ENCODE measurements at places on chromosomes 11 and 22.

- DNase-seq, result peak; percentile 10
These were observed 10.7 kb downstream of the KRTAP5-5 start for GRCh38 chr11:1640076-1640946.

DNA sequence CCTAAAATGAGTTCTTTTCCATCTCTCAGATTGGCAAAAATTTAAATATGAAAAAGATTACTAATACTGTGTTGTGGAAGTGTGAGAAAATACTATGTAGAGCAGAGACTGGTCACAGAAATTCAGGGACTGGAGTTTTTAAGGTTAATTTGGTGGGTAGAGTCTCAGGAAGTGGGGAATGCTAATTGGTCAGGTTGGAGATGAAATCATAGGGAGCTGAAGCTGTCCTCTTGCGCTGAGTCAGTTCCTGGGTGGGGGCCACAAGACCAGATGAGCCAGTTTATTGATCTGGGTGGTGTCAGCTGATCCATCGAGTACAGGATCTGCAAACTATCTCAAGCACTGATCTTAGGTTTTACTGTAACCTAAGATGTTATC lies 29.4 kb upstream of the TMEM86A start:
- DNase-seq, result no peak

DNA sequence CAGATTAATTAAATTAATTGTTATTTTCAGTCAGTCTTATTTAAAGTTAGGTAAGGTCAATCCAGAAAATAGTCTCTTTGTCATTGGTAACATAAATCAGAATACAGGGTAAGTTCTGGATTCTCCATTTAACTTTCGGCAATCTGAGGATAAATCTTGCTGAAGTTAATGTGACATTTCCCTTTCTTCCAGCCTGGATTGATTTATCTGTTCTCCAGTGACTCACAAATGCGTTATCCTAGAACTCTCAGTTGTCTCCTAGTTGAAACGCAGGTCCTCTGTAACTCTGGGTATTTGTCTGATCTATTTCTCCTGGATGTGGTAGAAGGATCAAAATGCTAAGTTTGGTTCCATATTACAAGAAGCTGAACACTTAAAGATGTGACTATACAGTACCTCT lies 21.0 kb downstream of the OR51E1 start:
- no peak for DNase-seq

- DNase-seq, result no peak
These were observed 19.3 kb upstream of the RASL10A start for GRCh38 chr22:29334696-29335344.

GRCh38 chr11:39768214-39768613 lies 1691.2 kb downstream of the LRRC4C start:
- no peak for DNase-seq

DNA sequence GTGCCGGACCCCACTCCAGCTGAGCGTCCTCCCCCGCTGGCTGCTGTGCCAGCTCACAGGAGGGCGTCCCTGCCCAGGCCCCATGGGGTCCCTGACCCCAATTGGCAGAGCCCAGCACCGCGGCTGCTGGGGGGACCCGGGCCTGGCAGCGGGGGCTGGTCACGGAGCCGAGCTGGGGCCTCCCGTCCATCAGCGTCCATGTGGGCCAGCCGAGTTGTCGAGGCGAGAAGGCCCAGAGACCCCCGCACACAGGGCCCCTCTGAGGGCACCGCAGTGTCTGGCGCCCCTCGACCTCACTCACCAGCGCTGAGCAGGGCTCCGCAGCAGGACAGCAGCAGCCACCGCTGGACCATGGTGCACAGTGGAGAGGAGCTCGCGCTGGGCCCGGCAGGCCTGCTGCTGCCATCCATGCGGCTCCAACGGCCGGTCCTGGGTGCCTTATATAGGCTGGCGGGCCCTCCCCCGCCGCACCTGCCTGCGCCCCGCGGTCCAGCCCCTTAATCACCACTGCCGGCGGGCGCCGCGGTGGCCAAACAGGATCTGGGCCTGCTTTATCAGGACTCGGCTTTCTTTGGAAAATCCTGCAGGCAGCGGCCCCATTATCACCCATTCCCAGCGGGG lies at the start of gene MUC6:
Gene MUC6 (minus strand): TSS at position 416 of the 621 bp plus-strand sequence. CDS start 63 bp downstream, at position 353.
- DNase-seq, result no peak

- no peak for DNase-seq
These were observed 901.0 kb downstream of the BRD1 start for GRCh38 chr22:48926643-48927042.

- no peak for DNase-seq
These were observed 94.7 kb downstream of the CACNA1I start for GRCh38 chr22:39665229-39665628.

- no peak for DNase-seq
These were observed at the start of gene AMPD3 for GRCh38 chr11:10454878-10455631. Gene AMPD3 (plus strand): TSS chr11:10455264. CDS start chr11:10461520, 6,256 bp downstream.

DNA sequence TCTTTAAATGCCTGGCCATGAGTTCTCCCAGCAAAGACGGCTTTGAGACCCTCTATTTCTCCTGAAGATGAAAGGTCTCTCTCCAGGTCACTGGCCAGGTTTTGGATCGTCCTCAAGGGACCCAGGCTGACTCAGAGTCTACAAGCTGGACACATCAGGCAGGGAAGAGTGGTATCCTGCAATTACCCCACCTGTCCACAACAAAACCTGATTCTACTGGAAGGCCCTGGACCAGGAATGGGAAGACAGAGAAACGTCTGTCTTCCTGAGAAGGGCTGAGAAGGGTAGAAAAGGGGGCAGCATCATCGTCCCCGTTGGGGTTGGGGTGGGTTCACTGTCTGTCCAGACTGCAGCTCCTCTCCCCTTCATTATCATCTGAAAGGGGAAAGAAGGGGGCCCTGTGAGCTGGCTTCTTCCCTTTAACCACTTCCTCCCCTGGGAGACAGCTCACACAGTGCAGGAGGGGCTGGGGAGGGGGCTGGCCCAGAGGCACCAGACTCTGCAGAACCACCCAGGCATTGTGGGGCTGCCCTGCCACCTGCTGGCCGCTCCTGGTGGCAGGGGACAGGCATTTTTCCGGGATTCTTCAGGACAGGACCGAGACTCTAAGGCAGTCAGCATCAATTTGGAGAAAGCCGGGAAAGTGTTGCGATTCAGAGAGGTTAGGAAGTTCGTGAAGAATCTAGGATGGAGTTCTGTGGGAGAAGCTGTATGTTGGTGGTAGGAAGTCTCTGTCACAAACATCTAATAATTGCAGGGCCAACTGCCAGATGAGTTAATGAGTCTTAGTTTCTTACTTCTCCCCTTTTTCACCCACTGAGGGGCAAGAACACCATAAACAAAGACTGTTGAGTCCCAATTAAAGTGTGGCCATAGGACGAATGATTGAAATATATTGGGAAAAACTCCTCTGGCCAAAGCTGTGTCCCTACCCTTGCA lies 57.6 kb downstream of the SYN3 start:
- peak; percentile 31 for DNase-seq

DNA sequence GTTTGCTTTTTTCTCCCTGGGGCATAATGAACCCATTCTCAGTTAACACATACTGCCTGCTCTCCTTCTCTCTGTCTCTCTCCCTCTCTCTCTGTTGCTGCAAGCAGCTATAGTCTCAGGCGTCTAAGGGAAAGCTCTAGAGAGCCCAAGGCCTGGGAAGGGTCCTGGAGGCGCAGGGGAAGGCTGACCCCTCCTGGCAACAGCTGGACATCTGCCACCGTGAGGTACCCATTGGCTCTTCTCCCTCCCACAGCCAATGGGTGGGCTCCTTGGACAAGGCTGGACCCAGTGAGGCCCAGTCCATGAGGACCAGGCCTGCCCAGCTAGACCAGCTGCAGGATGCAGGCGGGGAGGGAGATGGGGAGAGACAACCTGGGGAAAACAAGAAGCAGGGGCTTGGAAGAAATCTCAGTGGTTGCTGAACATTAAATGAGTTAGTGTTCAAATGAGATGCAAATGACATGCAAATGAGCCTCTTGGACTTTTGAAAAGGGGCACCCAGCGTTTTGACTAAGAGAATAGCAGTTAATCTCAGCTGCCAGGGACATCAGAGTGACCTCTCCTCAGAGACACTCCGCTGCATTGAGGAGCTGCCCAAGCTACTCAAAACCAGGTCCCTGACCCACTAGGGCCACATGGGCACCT lies 349.7 kb downstream of the BUD13 start:
- no peak for DNase-seq

DNA sequence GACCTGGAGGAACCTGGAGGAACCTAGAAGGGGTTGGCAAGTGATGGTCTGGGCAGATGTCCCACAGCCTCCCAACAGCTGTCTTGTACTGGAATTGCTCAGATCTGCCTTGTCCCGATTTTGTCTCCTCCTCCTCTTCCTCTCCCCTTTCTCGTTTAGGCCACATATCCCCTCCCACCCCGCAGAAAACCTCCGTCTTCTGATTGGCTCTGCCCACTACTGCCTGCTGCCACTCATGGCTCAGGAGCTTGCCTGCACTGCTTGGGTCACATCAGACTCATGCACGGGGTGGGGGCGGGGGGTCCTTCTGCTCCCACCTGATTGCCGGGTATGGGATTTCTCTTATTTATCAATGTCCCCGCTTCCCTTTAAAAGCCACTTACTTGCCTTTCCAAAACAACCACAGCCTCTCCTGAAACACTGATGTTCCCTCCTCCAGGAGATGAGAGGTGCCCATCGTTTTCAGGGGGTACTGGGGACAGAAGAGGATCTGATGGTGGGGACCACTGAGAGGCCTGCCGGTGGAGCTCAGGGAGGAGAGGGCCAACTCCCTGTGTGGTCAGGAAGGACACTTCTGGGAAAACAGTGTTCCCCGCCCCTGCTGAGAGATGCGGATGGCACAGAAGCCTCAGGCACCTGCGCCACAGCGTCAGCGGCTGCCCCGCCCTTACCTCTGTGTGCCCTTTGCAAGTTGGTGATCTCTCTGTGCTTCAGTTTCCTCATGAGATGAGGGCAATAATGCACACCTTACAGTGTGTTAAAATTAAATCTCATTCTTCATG lies 14.7 kb downstream of the TOM1 start:
- DNase-seq, result no peak

GRCh38 chr22:39959640-39960447 lies at the start of gene TMA7B:
Gene TMA7B (plus strand): TSS chr22:39960397. CDS start chr22:39964375, 3,978 bp downstream.
- DNase-seq, result no peak

DNA sequence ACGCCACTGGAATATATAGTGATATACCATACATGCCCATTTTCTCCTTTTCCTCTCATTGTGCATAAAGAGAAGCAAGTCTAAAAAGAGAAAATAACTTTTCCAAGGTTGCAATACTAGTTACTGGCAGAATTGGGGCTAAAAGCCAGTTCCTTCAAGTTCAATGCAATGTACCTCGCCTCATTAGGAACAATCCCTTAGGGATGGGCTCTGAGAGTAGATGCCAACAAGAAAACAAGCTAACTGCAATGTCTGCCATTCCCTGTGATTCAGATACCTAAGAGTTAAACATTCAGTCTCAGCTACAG lies 114.3 kb downstream of the RBFOX2 start:
- DNase-seq, result no peak

GRCh38 chr11:10503777-10504480 lies 37.1 kb downstream of the RNF141 start:
- DNase-seq, result no peak

DNA sequence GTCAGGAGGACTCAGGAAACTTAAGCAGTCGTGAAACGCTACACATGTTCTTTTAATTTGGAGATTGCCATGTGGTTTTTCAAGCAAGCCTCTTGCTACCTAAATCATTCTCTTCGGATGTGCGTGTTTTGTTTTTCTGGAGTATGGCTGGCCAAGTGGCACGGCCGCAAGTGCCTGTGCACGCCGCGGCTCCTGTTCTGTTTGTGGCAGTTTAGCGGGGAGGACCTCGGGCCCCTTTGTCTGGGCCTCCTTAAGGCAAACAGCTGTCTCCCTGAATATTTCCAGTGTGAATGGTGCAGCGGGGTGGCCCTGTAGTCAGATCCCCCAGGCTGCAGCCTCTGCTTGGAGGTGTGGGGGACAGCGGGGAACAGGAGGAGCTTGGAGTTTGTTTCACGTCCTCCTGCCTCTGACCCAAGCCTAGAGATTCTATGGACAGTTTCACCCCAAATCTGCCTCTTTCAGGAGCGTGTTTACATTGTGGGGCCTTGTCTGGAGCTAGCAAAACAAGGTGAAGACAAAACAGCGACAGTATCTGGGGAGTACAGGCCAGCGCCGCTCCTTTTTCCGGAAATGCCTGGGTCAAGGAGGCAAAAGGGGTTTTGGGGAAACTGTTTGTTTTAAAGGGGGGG lies 1.3 kb downstream of the LRP5 start:
- no peak for DNase-seq

DNA sequence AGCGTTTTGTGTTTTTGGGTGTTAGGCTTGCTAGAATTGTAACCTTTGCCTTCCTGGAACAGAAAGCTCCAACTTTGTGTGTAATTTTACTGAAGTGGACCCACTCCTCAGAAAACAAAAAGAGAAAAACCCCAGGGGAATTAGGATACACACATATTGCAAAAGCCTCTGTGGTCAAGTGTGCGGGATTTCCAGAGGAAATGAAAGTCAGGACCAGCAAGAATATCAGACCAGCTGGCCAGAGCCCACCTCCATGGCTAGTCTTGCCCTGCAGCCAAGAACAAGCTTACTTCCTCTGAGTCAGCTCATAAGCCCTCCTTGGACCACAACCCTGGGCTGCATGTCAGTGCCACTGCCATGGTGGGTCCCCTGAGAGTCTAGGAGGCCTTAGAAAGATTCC lies 37.0 kb upstream of the FTH1 start:
- DNase-seq, result no peak

- DNase-seq, result no peak
These were observed 22.6 kb upstream of the PARVB start for GRCh38 chr22:44001521-44001920.

- no peak for DNase-seq
These were observed 780.6 kb downstream of the OPCML start for GRCh38 chr11:132751516-132752250.

DNA sequence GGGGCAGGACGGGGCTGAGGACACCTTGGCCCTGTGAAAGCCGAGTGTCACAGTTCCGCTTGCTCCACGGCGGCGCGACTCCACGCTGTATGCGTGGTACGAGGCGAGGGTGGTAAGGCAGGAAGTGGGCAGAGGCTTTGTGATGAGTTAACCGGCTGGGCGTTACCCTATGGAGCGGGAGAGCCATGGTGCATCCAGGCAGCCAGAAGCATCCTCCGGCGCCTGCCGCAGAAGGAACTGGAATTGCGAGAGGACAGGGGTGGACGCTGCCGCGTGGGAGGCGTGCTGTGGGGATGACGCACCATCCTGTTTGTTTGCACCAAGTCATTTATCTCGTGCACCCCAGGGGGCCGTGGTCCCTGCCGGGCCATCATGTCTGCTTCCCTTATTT lies 643.9 kb downstream of the BRD1 start:
- DNase-seq, result no peak

DNA sequence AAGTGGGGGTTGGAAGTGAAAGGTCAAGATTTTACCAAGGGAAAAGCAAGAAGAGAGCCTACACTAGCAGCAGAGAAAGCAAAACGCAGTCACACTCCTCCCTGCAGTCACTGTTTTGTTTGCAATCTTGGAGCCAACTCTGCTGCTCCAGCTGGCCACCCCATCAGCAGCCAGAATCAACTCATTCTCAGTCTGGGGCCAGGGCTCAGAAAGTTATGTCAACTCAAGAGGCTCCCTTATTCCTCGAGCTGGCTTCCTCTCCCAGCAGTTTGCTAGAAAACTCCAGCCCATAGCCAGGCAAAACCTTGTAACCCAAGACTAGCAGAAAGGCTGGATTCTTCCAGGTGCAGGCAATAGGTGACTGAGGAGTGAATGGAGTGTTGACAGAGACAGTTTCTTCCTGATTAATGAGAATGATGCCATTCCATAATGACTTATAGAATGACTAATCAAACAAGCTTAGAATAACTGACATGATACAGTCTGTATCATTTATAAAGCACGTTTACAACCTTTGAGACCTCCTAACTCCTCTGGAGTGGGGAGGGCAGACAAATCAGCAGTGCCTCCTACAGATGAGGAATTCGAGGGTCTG lies 53.4 kb downstream of the P4HA3 start:
- no peak for DNase-seq

Measured in stimulated activated CD4-positive, alpha-beta T cell treated with anti-CD3 and anti-CD28 coated beads, Interleukin-12 subunit alpha, Interleukin-12 subunit beta, amount 100 ng/mL, for 24 hours (primary cell).